Skin of body (tissue), 3 donors: ENCODE measurements at places on chromosomes 7 and 10. TPM values are rescaled to one million over a fixed set of nuclear protein-coding genes. Genes with fewer than 3 reads are reported as not detected.

DNA sequence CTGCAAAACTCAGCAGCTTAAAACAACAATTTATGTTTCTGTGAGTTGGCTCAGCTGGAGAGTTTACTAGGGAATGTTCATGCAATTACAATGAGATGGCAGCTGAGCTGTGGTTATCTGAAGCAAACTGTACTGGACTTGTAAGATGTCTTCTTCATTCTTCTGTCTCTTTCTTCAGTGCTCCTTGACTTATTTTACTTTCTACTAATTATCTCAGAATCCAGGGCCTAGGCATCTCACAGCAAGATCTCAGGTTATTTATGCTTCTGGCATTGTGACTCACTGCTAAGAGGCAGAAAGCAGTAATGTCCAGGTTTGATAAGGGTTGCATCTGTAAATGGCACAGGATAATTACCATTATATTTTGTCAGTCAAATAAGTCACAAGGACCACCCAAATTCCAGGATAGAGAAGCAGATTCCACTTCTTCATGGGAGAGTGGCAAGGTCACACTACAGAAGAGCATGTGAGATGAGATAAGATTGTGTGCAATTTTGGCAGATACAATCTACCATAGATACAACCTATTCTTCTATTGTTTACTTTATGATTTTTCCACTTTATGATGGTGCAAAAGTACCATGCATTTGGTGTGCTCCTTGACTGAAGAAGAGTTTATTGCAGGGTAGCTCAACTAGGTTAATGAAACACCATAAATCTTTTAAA is 16.8 kb downstream of the VIM start:
- no peak for DNase-seq

DNA sequence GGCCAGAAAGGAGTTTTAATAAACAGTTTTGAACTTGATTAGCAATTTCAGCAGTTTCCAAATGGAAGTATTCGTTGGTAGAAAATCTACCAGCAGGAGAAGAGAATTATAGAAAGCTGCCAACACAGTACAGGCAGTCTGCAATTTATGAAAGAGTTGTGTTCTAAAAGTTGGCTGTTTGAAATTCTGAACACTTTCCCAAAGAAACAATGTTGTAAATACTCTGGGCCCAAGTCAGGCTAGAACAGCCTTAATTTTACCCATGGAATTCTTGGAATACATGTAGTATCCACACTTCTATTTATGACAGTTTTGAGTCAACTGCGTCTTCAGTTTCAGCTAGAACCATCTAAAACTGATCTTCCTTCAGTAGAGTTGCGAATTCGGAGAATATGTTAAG is 42.5 kb downstream of the AVL9 start:
- no peak for DNase-seq

DNA sequence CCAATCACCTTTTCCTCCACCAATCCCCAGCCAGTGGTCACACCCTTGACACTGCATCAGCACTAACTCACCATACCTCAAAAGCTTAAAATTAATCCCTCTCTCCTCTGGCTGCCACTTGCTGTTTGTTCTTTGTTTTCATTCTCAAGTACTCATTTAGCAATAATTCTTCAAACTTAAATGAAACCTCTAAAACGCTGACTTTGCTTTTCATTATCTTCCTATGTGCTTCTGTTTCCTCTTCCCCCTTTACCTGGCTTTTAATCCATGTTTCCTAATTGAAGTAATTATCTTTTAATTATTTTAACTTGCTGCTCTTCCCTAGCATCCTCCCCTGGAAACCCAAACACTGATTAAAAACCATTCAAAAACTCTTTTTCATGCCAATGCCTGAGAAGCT is 348.9 kb upstream of the MEOX2 start:
- DNase-seq: no peak

DNA sequence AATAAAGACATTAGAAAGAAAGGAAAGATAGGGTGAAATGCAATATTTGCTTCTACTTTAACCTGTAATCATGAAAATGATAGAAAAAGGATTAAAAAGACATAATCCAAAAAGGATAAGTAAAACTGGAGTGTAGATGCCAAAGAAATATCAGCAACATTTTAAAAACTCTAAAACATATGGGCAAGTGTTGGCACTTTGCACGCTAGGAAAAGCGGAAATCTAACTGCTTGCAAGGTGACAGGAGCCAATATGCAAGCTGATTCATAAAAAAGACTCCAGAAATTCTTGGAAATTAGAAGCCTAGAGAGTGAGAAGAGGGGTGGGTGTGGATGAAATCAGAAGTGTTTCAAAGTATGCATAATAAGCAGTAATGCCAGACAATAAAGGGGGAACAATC is 161.1 kb downstream of the SEMA3E start:
- no peak for DNase-seq

DNA sequence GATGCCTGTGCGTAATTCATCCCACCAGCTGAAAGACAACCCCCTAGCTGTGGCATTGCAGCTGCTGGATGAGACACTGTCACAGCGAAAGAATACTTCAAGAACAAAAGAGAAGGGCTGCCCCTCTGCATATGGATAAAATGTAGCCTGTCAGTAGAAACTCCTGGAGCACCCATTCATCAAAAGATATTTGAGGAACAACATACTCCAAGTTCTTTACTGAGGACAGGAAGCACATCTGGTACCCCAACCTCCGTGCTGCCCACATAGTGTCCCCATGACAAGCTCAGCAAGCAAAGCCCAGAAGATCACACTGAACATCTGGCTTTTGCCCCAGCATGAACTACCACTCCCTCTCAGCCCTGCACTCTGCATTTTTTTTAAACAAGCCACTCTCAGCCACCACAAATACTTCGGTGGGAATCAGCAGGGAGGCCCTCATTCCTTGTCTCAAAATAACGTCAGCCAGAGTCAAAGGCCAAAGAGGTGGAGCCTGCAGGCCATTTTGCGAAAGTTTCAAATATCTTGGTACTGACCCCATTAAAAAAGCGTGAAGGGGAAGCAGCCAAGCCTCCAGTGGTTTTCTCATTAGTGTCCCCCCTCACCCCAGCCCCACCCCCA is 1.7 kb downstream of the CREB3L2 start:
- DNase-seq: peak; percentile 74

GRCh38 chr7:152180587-152180986 is 155.1 kb downstream of the GALNT11 start:
- no peak for DNase-seq

- DNase-seq: no peak
These were observed 148.8 kb downstream of the LRRC4 start for GRCh38 chr7:127882313-127882920.

TMEM270 gene
- total RNA-seq: not detected

SRI gene
- 42.3 TPM for total RNA-seq

ANKRD30A gene
- 0.30 TPM for total RNA-seq

SLC26A3 gene
- total RNA-seq: not detected

NUTM2B gene
- 0.30 TPM for total RNA-seq

CTAGE8 gene
- 5.3 TPM for total RNA-seq
